ENCODE measurements at places on chromosomes 12 and 14.

DNA sequence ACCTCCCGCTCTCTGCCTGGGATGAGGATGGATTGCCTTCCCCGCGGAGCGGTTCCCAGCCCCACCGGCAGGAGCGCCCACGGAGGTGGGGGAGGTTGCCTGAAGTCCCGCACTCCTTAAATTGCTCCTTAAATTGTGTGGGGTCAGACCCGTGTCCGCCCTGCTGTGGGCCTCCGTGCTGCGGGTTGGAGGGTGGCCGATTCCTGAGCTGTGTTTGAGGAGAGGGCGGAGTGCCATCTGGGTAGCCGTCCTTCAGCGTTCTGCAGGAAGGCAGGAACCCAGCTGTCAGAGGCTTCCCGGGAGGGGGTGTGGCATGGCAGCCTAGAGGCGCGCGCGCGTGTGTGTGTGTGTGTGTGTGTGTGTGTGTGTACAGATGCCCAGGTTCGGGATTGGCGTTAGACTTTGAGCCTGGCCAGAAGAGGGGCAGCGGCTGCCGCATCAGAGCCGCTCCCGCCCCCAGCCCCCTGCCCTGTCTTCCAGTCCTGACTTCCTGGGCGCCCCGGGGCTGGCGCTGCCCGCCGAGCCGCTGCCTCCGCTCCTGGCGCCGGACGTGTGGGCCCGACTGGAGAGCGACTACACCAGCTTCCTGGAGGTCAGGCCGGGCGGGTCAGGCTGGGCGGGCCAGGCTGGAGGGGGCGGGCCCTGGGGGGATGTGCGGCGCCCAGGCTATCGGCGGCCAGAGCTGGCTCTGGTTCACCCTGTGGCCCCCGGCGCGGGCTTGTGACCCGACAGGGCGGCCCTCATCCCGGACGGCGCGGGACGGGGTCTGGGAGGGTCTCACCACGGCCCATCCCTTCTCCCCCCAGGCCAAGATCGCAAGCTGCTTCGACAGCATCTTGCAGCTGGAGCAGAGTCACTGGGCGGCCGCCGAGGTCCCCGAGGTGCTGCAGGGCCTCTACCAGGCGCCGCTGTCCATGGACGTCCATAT, 9.2 kb downstream of the EXOC3L4 start:
- DNase-seq: no peak

GRCh38 chr14:50023671-50024490, 92.5 kb downstream of the VCPKMT start:
- DNase-seq: no peak

DNA sequence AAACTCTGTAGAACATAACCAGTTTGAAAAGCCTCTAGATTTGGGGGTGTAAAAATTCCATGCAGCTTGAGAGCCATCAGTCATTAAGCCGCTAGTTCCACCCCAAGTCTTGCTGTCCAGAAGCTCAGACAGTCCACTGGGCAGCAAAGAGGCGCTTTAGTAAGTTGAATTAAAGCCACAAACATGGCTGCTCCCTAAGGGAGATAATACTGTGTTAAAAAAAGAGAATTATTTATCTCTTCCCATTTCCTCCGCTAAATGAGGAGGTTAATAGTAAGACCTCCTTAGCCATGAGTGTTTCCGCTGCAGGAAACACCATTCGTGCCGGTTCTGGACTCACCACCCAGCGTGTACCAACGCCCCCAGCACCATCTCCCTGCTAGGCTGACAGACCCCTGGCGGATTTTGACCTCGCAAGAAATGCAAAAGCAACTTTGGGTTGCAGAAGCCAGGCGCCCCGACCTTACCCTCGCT, 536 bp downstream of the TM7SF3 start:
- no peak for DNase-seq

DNA sequence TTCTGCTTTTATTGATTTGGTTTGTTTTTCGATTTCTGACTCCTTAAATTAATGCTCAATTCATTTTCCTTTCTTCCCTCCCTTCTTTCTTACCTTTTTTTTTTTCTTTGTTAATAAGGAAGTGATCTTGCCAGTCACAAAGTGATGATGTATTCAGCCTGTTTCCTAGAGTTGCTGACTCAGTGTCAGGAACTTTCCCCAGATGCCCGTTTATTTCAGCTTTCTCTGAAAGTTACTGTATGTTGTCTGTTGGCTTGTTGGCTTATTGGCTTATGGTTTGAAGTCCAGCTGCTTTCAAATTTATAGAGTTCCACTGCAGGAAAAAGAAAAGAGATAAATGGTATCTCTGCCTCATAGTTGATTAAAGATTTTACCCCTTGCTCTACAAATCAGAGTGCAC, 12.4 kb upstream of the SLC6A15 start:
- DNase-seq: no peak

DNA sequence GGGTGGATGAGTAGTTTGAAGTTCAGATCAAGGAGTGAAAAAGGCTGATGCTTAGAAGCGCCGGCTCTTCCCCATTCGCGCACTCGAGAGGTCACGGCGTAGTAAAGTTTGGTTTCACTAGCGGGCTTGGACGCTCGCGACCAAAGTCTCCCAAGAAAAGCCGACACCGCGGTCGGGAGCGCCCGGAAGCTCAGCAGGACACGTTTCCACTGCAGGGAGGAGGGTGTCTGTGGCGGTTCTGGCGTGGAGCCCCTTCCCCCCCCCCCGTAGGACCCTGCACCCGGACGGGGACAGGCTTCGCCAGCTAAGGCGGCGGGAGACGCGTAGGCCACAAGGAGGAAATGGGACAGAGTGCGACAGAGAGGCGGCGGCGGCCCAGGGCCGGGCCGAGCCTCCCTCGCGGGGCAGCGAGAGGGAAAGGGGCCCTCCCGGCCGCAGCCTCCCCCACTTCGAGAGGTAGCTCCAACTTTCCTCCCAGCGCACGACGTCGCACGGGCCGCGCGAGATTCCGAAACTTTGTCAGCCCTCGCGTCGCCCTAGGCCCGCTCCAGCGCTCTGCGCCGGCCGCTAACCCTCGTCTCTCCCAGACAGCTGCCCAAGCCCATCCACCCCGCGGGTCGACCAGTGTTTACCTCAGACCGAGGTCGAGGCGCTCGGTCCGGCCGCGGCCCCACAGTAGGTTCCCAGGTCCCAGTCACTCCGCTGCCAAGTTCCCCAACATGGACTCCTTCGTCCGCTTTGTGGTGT, 480 bp downstream of the SCAF11 start:
- peak; percentile 9 for DNase-seq

DNA sequence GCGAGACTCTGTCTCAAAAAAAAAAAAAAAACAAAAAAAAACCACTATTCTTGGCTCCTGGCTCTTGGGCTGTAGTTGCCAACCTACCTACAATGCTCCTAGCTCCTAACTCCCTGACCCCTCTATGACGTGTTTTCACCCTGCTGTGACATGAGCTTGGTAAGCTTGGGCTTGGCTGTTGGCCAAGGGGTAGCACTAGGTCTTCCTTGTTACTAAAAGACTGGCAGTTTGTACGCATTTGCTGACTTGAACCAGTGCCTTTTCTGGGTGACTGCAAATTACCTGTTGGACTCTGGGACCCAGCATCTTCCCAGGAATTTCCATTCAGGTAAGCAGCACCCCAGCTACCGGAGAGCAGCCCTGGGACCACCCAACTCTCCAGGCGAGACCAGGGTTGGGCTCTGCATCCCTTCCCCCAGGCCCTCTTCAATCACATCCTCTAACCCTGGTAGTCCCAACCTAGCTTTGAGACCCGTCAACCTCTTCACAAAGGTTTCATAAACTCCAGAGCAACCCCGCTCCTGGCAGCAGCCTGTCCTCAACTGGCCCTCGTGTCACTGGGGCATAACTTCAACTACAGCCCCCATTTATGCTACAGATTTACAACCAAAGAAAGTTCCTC, 8.3 kb downstream of the CDK2AP1 start:
- no peak for DNase-seq

GRCh38 chr12:112327209-112327938, 54.9 kb downstream of the HECTD4 start:
- no peak for DNase-seq

GRCh38 chr12:121062391-121063045, 23.5 kb upstream of the OASL start:
- no peak for DNase-seq

- DNase-seq: no peak
These were observed 13.7 kb downstream of the ATXN7L3B start for GRCh38 chr12:74551291-74551690.

- no peak for DNase-seq
These were observed 76.9 kb upstream of the ANO4 start for GRCh38 chr12:100717733-100718067.

DNA sequence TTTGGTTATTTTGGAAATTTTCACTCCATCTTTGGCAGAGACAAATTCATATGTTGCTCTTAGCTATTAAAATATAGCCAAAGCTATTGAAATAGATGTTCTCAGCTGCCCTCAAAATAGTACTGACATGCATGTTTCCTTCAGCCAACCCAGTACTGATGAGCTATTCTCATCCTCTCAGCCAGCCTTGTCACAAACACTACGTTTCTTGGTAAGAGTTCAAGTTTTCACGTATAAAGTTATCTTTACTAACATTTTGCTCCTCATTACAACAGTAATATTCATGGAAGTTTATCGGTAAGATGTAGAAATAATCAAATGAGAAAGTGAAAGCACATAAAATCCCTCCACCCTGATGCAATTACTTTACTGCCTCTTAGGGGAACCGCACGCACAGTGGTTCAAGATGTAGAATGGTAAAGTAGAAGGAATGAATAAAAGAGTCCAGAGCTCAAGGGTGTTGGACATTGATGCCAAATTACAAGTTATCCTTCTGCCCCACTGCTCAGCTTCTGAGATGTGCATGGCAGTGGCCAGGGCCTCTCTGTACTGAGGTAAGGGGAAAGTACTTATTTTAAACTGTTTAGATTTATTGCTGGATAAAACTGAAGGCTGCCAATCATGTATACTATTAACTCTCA, 20.7 kb downstream of the GCH1 start:
- DNase-seq: no peak
